ENCODE measurements at places on chromosomes 12 and 14.
A peak's percentile ranks its signal among the peaks of the same experiment; 100 is the strongest.

- H3K27me3 ChIP-seq: peaks cover 5% of the 10 kb centered on the region
- H3K4me3 ChIP-seq: no peak overlapping the region
- no peak overlapping the region for H3K27ac ChIP-seq
- no peaks in the 10 kb centered on the region for H3K36me3 ChIP-seq
Observed at GRCh38 chr14:90464481-90464880, 67.7 kb downstream of the CALM1 start.

DNA sequence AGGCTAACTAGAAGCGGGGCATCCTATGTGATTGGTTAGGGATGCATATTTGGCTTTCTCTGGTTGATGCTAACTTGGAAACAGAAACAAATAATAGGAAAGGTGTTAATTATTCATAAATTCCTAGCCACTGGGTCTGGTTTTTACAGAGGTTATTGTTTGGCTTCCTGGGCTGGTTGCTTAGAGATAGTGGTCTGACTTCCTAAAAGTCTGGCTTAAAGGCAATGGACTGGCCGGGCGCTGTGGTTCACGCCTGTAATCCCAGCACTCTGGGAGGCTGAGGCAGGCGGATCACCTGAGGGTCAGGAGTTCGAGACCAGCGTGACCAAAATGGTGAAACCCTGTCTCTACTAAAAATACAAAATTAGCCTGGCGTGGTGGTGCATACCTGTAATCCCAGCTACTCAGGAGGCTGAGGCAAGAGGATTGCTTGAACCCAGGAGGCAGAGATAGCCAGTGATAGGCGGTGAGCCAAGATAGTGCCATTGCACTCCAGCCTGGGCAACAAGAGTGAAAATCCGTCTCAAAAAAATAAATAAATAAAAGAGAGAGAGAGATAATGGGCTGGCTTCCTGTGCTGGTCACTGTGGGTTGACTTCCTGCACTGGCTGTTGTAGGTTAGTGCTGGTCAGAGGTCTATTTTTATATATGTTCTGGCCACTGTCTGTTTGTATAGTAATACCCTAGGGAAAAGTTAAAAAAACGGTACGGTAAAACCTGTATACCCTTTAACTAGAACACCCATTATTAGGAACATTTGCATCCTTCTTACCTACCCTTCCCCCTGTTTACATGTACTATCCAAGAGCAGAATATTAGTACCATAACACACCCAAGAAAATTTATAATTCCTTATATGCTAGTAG is 24.1 kb downstream of the OR6S1 start:
- peaks cover 2% of the 10 kb centered on the region for H3K27me3 ChIP-seq
- no peaks in the 10 kb centered on the region for H3K36me3 ChIP-seq
- peaks cover 31% of the 10 kb centered on the region for H3K4me1 ChIP-seq
- DNase-seq: no peak
- H3K4me3 ChIP-seq: no peak overlapping the region
- H3K27ac ChIP-seq: no peak overlapping the region

GRCh38 chr14:65403231-65403630 is 9.3 kb upstream of the FUT8 start:
- DNase-seq: no peak
- H3K4me3 ChIP-seq: no peak overlapping the region

GRCh38 chr12:82964446-82964845 is 277.7 kb downstream of the TMTC2 start:
- no peaks in the 10 kb centered on the region for H3K27me3 ChIP-seq
- DNase-seq: no peak
- peaks cover 7% of the 10 kb centered on the region for H3K4me1 ChIP-seq
- no peak overlapping the region for H3K27ac ChIP-seq
- no peak overlapping the region for H3K4me3 ChIP-seq

DNA sequence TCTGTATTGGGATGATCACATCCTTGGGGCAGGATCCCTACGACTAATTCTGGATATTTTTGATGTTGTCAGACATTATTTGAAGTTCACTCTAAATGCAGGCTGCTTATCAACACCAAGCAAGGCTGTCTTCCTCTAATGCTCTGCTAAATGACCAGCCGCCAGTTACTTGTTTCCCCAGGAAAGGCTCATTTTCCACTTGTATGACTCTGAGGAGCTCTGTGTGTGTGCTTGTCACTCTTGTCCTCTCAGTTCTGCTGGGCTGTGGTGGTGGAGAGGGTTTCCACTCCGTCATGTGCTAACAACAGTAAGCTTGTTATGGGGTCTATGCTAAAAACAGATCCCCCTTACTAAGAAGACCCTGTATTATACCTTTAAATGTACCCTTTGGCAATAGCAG is 42.1 kb downstream of the ATL1 start:
- H3K4me3 ChIP-seq: no peak overlapping the region
- peak overlapping the region; percentile 62 for H3K27ac ChIP-seq
- peaks cover 15% of the 10 kb centered on the region for H3K4me1 ChIP-seq

GRCh38 chr12:11758510-11759493 is 109.3 kb downstream of the ETV6 start:
- H3K4me3 ChIP-seq: no peak overlapping the region
- no peak for DNase-seq
- peak overlapping the region; percentile 91 for H3K27ac ChIP-seq
- peaks cover 2% of the 10 kb centered on the region for H3K27me3 ChIP-seq
- H3K4me1 ChIP-seq: peaks cover 72% of the 10 kb centered on the region

GRCh38 chr14:105087963-105088811 is 23.0 kb upstream of the GPR132 start:
- no peaks in the 10 kb centered on the region for H3K36me3 ChIP-seq
- no peak overlapping the region for H3K27ac ChIP-seq
- peak overlapping the region; percentile 7 for H3K4me3 ChIP-seq
- H3K4me1 ChIP-seq: peaks cover 8% of the 10 kb centered on the region
- peaks cover 15% of the 10 kb centered on the region for H3K27me3 ChIP-seq

DNA sequence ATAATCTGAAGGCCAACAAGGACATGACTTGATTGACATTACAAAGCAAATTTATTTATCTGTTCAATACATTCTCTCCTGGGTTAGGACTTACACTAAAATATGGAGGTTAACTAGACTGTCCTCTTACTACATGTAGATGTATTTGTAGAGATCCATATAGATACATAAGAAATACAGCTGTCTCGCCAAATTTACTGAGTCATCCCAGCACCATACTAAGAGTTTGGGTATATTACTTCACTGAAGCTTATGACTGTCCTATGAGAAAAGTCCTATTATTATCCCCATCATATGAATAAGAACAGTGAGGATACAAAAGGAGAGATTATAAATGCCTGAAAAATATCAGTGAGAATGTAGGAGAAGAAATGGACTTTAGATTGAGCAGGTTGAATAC is 44.8 kb upstream of the ACSM4 start:
- H3K4me3 ChIP-seq: no peak overlapping the region
- no peak for DNase-seq
- H3K4me1 ChIP-seq: no peaks in the 10 kb centered on the region
- H3K27me3 ChIP-seq: no peaks in the 10 kb centered on the region
- H3K36me3 ChIP-seq: no peaks in the 10 kb centered on the region
- no peak overlapping the region for H3K27ac ChIP-seq

DNA sequence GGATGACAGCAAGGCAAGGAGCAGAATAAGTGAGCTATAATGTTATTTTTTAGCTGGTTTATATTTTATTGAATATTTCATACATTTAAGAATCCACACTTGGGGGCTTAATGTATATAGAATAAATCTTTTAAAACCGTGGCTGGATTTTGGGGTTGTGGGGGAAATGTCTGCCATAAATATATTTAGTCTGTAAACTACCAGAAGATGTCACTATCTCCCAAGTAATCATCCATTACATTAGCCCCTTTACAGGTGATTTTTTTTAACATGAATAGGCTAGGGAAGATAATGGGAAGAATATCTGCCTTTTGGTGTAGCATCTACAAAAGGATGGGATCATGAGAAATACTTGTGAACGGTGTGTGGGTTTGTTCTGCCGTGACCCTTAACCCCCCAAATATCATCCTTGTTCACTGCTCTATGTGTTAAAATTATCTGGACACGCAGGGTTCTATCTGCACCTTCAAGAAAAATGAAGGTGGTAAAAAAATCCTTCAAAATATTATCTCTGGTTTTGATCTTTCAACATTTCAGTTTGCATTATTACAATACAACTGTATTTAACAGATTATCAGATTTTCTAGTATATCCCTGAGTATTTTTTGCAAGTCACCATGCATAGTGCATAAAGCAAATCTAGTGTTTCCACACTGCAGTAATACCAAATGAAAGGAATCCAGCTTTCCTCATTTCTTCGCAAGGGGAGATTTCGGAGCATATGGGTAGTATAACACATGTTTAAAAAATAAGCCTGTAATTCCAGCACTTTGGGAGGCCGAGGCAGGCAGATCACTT is 8.0 kb upstream of the SLC17A8 start:
- no peak overlapping the region for H3K27ac ChIP-seq
- no peaks in the 10 kb centered on the region for H3K27me3 ChIP-seq

GRCh38 chr12:105321125-105321524 is 9.4 kb upstream of the C12orf75 start:
- peaks cover 7% of the 10 kb centered on the region for H3K27me3 ChIP-seq
- no peak overlapping the region for H3K27ac ChIP-seq
- peaks cover 3% of the 10 kb centered on the region for H3K36me3 ChIP-seq
- no peak for DNase-seq

DNA sequence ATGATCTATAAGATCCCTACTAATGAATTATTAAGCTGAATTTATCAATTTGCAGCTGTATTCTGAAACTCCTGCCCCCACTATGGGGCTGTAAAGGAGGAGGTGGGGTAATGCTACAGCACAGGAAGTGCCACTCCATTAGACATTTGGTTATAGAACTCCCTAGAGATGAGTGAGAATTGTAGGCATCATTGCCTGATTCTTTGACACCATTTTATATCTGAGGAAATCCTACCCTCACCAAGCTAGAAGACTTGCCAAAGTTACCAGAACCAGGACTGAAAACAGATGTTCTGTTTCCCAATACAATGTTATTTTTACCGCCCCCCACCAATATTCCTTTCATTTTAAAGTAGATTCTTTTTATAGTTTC is 182.4 kb downstream of the EGLN3 start:
- no peak for DNase-seq
- peaks cover 2% of the 10 kb centered on the region for H3K27me3 ChIP-seq
- no peaks in the 10 kb centered on the region for H3K36me3 ChIP-seq
- H3K4me1 ChIP-seq: peaks cover 52% of the 10 kb centered on the region

DNA sequence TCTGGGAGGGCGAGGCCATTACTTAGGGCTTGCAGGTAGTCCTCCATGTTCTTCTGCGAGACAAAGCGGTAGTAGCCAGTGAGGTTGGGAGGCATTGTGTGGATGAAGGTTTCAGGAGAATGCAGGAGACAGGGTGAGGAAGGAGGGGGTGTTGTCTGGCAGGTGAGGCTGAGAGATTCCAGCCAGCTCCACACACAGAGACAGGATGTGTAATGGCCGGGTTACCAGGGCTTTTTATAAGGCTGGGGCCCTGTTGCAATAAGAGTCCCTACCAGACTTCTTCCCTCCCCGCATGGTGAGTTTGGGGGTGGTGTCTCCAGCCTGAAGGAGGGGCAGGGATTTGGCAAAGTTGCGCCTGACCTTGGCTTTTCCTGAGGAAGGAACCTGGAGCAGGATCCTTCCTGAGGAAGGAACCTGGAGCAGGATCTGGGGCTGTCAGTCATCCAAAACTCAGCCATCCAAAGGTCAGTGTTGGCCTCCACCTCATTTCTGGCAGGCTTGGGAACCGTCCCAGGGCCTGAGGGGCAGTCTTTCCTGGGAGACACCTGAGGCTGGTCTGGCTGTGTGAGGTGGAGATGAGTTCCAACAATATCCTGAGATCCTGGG is at the start of gene RBP5:
Gene RBP5, minus strand, starts transcription at position 209 of the 606 bp plus-strand sequence. Its CDS starts 114 bp downstream, at position 95.
- DNase-seq: no peak
- peaks cover 13% of the 10 kb centered on the region for H3K36me3 ChIP-seq
- H3K4me1 ChIP-seq: peaks cover 41% of the 10 kb centered on the region
- H3K27ac ChIP-seq: no peak within 1 kb of the TSS
- peaks cover 17% of the 10 kb centered on the region for H3K27me3 ChIP-seq

Data from endothelial cell (in vitro differentiated cells).